ENCODE measurements at places on chromosomes 7 and 10.

DNA sequence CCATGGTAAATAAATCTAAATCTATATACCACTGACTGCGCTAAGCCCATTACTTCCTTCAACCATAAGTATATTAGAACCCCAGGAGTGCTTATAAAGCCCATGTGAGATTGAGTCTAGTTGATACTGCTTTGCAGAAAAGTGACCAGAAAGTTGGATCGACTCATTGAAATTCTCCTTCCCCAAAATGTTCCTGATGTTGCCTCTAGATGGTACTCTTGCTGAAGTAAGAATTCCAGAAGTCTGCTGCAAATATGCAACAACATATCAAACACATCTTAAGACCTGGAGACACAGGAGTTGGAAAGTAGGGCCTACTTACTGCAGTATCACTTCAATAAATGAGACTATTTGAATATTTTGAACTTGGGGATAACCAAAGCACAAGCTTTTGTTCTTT is 550.8 kb downstream of the IPMK start:
- DNase-seq, result no peak

DNA sequence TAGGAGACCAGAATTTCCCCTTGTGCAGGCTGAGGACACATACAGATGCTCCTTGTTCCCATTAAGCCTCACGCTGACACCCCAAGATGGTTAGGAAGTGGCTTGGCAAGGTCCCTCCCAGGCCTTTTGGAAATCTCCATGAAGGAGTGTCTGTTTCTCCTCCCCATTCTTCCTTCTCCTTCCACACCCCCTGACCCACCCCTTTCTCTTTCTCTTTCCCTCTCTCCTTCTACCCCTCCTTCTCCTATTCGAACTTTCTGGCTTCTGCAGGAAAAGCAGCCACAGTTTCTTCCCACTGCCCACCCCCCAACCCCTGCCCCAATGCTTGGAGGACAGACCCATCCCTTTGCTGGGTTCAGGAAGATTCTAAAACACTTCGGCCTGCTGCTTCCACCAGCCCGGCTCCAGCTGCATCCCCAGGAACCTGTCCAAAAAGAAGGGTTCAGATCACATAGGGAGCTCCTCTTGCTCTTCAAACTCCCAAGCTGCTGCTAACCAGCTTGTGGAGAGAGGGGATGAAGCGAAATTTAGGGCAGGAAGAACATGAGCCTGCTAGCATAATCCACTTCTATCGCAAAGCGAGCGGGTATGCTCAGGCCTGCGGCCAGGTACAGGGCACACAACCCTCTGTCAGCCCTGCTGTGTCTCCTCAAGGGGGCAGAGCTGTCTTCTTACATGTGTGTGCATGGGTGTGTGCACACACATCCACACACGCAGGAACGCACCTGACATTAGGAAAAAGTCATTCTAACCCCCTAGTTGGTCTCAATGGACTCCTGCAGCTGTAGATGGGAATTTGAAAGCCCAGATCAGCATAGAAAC is 80.4 kb downstream of the PPP1R3C start:
- DNase-seq, result peak; percentile 69

DNA sequence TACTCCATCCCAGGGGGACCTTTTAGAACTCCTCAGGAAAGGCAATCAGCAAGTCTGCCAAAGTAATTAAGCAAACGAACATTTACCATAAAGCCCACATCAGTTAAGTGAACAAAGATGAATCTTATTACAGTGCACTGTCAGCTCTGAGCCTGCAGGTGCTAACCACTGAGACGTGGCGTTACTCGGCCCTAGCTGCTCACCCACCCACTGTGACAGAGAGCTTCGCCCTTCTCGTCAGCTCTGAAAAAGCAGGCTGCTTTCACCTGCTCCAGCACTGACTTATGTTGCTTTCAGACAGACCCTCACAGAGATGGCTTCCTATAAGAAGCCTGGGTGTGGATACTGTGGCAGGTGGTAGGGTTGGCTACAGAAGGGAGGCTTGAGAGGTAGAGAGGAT is 57.7 kb upstream of the KCNIP2 start:
- DNase-seq, result no peak

DNA sequence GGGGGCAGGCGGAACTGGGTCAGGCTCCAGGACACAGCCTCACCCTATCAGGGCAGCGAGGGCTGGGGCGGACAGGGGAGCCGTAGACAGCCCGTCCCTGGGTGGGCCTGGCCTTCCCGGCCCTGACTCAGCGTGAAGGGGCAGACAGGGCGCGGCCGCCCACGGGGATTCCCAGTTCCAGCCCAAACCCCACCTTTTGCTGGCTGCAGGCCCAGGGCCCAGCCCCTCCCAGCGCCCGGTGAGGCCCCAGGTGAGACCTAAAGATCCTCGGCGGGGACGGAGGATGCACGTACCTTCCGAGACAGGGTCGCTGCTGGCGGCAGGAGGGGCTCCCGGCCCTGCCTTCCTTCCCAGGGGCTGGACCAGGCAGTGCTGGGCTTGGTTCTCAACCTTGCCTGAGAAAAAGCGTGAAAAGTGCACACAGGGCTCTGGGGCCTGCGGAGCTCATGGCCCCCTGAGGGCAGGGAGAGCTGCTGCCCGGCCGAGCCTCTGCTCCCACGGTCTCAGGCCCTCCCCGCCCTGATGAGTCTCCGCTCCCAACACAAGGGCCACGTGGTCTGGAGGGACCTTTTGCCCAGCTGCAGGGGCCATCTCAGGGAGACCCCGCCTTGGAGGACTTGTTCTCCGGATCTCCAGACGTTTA is 43.9 kb upstream of the DNAJB6 start:
- no peak for DNase-seq

GRCh38 chr10:118850418-118851061 is 95.8 kb upstream of the CACUL1 start:
- DNase-seq, result peak; percentile 62

DNA sequence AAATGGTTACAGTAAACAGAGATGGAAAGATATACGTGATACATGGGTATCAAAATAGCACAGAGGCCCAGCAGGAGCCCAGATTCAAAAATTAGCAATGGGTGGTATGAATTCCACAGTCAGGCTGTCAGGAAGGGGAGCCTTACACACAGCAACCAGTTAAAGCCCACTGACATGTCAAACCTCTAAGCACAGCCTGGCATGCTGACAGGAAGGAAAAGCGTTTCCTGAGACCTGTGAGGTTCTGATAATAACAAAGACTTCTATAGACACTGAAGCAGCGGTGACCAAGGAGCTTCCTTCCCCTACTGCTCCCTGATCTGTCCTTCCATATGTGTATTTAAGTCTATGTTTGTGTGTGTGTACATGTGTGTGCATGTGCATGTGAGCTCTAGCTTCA is 89.9 kb downstream of the PHYHIPL start:
- no peak for DNase-seq

Measured in pancreas (tissue), 10 donors.